ENCODE measurements at places on chromosomes 7 and 10.

DNA sequence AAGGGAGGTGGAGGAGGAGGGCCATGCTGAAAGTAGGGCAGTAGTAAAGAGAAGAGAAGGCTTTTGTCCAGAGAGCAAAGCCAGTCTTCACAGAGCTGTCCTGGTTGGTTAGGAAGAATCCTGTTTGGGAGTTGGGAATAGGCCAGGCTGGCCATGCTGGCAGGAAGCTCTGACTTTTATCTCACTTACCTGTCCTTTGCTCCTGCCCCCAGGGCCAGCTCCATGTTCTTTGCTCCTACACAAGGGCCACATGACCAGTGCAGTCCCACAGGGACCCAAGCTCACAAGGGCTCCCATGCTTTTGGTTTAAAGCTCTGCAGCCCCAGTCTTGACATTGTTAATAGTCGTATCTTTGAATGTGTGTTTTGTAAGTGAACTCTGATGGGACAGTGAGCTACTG lies 161.6 kb upstream of the KMT2E start:
- DNase-seq = no peak

DNA sequence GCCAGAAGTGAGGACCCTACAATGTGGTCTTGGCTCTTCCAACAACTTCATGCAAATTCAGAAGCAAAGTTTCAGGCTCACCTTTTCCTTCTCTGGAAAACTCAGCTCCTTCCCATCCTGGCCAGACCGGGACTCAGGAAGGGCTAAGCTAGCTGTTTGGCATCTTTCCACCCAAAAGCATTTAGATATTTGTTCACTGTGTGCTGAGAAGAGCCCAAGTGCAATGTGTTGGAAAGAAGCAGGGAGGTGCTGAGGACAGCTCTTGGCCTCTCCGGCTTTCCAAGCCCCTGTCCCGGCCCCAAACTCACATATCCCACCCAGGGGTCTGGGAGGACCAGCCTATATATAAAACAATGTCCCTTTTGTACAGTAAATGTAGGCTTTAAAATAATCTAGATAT lies 44.5 kb downstream of the MKI67 start:
- no peak for DNase-seq

- DNase-seq = no peak
Observed at GRCh38 chr7:24863626-24864025, 106.4 kb upstream of the GSDME start.

DNA sequence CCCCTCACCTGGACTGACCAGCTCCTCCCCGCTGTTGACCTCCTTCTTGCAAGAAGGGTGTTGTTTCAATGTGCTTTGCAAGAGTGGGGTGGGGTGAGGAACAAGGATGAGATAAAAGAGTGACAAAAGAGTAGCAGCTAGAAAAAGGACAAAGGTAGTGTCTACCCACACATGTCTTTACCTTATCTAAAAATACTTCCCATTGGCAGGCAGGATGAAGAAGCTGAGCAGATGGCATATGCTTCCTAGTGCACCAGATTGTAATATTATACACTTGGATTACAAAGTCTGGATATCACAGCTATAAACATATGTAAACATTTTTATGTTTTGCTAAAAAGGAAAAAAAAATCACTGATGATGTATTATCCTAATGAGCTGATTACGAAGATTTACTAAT lies 34.5 kb downstream of the CHN2 start:
- no peak for DNase-seq

- no peak for DNase-seq
Observed at GRCh38 chr10:64102264-64102633, 581.0 kb downstream of the REEP3 start.

DNA sequence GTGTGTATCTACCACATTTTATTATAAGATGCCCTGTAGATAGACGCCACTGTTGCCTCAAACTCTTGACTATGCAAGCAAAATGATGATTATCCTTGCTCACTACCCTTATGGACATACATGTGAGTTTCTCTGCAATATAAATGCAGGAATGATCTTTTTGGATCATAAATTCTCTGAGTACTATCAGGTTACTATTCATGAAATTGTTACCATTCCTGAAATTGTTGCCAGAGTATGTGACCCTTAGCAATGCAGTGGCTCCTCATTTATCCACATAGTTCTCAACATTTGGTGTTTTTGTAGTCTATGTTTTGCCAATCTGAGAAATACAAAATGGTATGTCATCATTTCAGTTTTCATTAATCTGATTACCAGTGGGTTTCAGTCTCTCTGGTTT lies 166.2 kb upstream of the FAM3C start:
- DNase-seq = no peak

GRCh38 chr10:61943674-61944378 lies 42.3 kb downstream of the ARID5B start:
- no peak for DNase-seq

DNA sequence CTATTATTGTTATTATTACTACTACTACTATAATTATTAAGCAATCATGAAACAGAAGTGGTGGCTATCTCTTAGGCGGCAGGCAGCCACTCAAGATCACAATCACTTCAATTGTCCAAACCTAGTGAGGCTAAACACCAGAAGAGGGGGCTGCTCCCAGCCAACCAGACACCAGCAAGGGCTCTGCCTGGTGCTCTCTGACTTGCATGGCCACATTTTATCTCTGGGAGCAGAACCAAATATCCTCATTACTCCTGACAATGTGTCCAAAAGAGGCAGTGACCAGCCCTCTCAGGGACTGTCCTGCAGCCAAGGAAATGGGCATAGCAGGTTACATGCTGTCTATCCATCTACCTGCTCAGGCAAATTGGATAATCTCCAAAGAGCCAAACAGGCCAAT lies 187.4 kb upstream of the PDE1C start:
- DNase-seq = no peak

GRCh38 chr7:105638902-105639495 lies 57.7 kb upstream of the EFCAB10 start:
- DNase-seq = no peak

- no peak for DNase-seq
Observed at GRCh38 chr7:111025006-111025405, 65.9 kb upstream of the LRRN3 start.

All from AG09319 (cell line).